CD4-positive, alpha-beta T cell (primary cell): ENCODE measurements at places on chromosomes 1 and 21. TPM values are rescaled to one million over a fixed set of nuclear protein-coding genes. Genes with fewer than 3 reads are reported as not detected.
A peak's percentile ranks its signal among the peaks of the same experiment; 100 is the strongest.

GRCh38 chr1:5811419-5811818 is 180.8 kb downstream of the NPHP4 start:
- no peak for DNase-seq

- DNase-seq = peak; percentile 20
These were observed 32.1 kb upstream of the EPHX4 start for GRCh38 chr1:91997607-91998195.

The MX2 gene
- 87.1 TPM for total RNA-seq

DNA sequence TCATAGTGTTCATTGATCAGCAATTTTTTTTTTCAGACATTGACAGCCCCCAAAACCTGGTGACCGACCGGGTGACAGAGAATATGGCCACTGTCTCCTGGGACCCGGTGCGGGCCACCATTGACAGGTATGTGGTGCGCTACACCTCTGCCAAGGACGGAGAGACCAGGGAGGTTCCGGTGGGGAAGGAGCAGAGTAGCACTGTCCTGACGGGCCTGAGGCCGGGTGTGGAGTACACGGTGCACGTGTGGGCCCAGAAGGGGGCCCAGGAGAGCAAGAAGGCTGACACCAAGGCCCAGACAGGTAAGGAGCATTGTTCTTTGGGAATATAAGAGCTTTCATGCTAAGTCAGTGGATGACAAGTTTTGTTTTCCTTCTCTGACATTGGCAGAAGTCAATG is 49.3 kb downstream of the TNN start:
- DNase-seq = no peak

GRCh38 chr1:155455588-155456195 is 106.9 kb downstream of the ASH1L start:
- no peak for DNase-seq
